Activated CD8-positive, alpha-beta memory T cell treated with anti-CD3 and anti-CD28 coated beads for 1 hour (primary cell): ENCODE measurements at places on chromosomes 16 and 17.

DNA sequence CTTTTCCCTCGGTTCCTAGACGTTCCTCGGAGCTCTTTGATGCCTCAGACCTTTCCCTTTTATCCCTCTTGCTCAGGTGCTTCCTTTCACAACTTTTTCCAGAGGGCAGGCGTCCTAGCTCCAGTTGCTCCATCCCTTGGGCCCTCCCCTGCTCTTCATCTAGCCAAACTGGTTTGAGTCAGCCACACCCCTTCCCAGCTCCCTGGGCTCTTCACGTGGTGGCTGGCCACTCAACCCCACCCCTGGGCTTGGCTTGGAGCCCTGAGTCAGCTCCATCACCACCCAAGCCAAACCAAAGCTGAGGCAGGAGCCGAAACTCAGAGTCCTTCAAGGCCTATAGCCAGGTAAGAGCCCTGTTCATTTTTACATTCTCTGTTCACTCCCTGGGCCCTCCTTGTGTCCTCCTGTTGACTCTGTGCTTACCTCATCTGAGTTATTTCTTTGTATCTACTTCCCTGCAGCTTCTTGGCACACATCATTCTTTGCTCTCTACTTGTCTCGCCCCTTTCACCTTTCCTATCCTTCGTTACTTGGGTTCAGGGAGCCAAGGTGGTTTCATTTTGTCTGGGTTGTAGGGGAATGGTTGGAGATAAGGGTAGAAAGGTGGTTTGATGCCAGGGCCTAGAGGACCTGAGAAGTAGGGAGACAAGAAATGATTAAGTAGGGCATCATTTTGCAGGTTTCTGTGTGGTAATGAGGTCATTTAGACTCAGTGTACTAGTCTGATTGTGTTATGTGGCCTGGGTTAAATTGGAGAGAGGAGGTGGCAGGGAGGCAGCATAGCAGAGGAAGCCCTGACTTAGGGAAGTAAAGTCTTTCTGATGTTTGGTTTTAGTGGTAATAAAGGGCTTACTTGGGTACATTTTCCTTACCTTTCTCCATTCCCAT, 7.6 kb upstream of the PHKG2 start:
- no peak for DNase-seq

DNA sequence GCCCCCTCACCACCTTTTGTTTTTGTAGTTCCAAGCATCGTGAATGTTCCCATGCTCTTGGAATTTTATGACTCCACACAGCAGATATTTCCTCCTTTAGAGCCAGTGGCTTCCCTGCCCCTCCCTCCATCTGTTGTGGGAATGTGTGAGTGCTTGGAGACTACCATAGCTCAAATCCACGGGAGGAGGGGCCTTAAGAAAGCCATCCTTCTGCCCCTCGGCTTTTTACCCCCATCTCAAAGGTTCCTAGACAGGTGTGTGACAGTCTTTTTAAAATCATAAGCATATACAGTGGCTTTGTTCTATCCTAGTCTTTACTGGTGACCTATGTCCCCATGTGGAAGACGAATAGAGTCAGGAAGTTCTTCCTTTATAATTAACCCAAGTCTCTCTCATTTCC, 47.2 kb downstream of the YPEL2 start:
- no peak for DNase-seq

GRCh38 chr17:50353600-50354195, 7.8 kb downstream of the XYLT2 start:
- no peak for DNase-seq

DNA sequence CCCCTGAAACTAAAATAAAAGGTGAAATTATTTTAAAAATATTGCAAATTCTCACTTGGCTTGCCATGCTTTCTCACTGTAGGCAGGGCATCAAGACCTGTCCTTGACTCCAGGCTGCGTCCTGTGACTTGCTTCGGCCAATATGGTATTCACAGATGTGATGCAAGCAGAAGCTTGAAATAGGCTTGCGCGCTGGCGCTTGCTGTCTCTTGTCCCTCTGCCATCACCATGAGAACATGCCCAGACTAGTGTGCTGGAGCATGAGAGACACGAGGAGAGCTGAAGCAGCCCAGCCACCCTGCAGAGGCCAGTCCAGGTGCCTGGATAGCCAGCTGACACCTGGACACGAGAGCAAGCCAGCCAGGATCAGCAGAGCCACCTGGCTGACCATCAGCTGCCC, 21.8 kb upstream of the ZKSCAN2 start:
- DNase-seq = no peak

DNA sequence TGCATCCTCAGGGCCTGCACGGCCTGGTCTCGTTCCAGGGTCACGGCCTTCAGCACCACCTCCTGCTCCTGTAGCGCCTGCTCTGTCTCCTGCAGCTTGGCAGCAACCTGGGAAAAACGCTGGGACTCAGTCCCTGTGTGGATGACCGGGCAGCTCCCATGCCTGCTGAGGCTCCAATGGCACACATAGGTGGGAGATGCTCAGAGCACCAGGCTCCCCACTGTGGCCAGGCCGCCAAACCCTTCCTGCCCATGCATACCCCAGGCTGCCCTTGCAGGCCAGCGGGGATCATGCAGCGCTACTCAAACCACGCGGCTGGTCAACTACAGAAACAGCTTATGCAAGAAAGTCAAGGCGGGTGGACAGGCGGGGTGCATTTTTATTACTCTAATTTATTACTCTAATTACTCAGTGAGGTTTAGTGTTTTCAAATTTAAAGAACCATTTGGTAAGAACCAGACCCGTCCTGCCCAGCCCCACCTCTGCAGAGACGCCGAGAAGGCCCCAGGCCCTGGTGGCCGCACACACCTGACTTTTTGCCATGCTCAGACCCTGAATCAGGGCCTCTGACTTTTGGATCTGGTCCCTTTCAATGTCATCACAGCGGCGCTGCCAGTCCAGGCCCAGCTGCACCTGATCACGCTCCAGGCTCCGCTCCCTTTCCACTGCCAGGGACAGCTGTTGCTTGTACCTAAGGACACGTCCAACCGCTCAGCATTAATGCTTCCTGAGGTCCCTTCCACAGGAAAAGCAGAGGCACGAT, 34.0 kb downstream of the CCDC57 start:
- DNase-seq = no peak

- no peak for DNase-seq
These were observed 3.2 kb downstream of the TMEM208 start for GRCh38 chr16:67229906-67230808.

- DNase-seq = no peak
These were observed 997 bp upstream of the CDH11 start for GRCh38 chr16:65122724-65123395.

GRCh38 chr16:75861311-75862097, 135.2 kb upstream of the CPHXL start:
- DNase-seq = no peak

DNA sequence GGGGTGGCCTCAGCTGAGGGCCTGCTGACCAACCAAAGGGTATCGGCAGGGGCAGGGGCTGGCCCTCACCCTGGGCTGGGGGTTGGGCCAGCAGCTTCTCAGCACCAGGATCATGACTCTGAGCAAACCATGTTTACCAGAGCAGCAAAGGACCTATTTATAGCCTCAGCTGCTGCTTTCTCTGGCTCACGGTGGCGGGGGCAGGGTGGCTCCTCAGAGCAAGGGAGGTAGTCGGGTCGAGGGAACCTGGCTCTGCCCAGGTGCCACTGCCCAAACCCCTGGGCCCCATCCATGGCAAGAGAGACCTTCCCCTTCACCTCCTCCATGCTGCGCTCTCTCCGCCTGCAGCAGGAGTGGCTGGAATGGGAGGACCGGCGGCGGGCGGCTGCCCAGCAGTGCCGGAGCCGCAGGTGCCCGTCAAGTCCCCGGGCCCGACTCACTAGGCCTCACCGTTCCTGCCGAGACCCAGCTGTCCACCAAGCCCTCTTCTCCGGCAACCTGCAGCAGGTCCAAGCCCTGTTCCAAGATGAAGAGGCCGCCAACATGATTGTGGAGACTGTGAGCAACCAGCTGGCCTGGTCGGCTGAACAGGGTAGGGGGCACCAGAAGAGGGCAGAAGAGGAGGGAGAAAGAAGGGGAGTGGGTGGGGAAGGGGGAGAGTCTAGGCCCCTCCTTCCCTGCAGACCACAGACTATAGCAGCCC, at the start of gene ASB16:
Gene ASB16, plus strand, starts transcription at position 206 of the 703 bp plus-strand sequence. Its CDS starts 86 bp downstream, at position 292.
- DNase-seq = no peak

GRCh38 chr17:40363111-40363827, 1.3 kb downstream of the GJD3 start:
- DNase-seq = no peak

DNA sequence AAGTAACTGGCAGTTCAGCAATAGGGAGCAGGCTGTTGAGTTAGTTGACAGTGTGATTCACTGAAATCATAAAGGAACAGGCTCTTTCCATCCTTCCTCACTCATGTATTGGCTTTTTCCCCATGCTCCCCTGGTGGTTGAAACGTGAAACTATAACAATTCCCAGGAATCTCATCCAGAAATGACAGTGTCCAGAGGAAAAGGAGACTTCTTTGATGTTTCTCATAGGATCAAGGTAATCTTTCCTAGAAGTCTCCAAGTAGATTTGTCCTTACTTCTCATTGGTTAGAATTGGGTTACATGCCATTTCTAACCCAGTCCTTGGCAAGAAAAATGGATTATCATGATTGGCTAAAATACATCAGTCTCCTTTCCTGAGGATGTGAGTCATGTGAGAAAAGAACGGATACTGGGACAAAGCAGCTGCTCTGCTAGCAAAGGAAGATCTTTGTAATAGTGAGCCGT, 14.4 kb downstream of the TTC19 start:
- no peak for DNase-seq

GRCh38 chr17:32795339-32795979, 81.5 kb downstream of the MYO1D start:
- DNase-seq = no peak

GRCh38 chr17:7932483-7932891, 481 bp downstream of the CNTROB start:
- no peak for DNase-seq

GRCh38 chr17:80377798-80378197, 37.2 kb upstream of the ENDOV start:
- no peak for DNase-seq

DNA sequence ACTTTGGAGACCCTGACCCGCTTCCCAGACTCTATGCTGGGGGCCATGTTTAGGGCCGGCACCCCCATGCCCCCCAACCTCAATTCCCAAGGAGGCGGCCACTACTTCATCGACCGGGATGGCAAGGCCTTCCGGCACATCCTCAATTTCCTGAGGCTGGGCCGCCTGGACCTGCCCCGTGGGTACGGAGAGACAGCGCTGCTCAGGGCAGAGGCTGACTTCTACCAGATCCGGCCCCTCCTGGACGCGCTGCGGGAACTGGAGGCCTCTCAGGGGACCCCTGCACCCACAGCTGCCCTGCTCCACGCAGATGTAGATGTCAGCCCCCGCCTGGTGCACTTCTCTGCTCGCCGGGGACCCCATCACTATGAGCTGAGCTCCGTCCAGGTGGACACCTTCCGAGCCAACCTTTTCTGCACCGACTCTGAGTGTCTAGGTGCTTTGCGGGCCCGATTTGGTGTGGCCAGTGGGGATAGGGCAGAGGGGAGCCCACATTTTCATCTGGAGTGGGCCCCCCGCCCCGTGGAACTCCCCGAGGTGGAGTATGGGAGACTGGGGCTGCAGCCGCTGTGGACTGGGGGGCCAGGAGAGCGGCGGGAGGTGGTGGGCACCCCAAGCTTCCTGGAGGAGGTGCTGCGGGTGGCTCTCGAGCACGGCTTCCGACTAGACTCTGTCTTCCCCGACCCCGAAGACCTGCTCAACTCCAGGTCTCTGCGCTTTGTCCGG, 1.1 kb downstream of the KCTD11 start:
- DNase-seq = no peak

DNA sequence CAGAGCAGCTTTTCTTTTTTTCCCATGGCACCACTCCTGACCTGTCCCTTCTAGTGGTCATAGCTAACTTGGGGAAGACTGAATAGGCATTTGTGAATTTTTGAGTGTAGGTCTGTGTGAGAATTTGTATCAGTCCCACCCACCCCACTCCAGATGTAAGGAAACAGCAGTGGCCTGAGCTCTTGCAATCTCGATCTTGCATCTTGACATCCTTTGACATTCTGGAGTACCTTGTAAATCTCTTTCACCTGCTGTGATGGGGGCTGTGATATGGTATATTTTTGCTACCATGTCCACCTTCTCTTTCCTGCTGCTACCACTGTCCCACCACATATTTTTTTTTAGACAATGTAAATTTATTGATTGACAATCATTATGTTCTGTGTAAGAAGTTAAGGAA, 289.3 kb downstream of the MAP2K6 start:
- DNase-seq = no peak

GRCh38 chr16:84302111-84302954, 7.7 kb downstream of the WFDC1 start:
- DNase-seq = no peak

DNA sequence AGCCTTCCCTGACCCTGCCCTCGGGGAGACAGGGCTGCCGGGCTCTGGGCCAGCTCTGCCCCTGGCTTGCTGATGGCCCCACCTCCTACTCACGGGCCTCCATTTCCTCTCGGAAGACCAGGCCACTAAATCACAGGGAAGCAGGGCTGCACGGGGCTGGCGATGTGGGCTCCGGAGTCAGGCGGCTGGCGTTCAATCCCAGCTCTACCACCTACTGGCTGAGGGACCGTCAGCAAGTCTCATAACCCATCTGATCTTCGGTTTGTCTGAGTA, 113.4 kb downstream of the AMFR start:
- DNase-seq = no peak

DNA sequence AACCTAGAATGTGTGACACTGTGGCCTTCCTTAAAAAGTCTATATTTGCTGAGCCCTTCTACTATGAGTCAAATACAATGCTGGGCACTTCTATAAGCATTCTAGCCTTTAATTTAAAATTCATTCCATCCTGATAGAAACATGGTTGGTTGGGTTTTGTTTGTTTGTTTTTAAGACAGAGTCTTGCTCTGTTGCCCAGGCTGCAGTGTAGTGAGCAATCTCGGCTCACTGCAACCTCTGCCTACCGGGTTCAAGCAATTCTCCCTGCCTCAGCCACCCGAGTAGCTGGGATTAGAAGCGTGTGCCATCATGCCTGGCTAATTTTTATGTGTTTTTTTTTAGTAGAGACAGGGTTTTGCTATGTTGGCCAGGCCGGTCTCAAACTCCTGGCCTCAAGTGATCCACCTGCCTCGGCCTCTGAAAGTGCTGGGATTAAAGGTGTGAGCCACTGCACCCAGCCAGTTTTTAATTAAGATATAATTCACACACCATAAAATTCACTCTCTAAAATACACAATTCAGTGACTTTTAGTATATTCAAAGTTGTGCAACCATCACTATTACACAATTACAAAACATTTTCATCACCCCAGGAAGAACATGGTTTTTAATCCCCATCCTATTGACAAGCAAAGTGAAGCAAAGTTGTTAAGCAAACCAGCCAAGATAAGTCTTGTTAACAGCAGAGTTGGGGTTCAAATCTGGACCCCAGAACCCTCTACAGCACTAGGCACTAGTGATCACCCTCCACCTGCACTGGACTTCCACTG, 42.8 kb downstream of the CMTM4 start:
- DNase-seq = no peak
